ENCODE measurements at places on chromosomes 1 and 21.

DNA sequence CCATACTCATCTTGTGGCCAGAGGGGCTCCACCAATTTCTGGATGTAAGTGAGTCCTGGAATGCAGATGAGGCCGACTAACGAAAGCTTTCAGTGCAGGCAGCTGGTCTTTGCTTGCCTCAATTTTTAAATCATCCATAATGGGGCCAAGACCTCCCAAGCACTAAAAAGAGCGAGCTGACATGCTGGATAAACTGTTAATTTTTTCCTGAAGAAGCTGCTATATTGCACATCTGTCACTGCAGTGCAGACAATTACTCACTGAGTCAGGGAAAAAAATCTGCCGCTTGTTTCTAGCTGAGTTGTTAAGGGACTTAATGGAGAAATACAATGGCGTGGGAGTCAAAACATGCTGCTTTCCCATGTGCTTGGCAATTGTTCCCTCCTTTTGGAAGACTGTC lies 205.5 kb downstream of the GPATCH2 start:
- DNase-seq: no peak

GRCh38 chr1:60972841-60973364 lies 109.5 kb upstream of the NFIA start:
- DNase-seq: no peak

GRCh38 chr1:206419250-206419649 lies 51.0 kb upstream of the IKBKE start:
- DNase-seq: no peak

DNA sequence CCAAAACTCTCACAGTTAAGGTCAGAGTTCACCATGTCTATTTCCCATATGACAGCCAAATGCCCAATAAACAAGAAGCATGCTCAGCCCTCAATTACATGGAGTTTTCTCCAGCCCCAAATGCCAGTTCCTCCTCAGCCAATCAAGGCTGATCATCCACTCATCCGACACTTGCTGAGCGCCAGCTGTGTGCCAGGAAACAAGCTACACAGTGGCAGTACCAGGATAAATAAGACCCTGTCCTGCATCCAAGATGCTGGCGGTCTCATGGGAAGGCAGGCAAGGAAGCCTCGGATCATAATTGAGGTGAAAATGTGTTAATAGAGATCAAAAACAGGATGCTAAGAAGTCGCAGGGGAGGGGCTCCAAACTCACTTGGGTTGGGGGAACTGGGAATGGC lies 7.7 kb downstream of the ZBTB17 start:
- no peak for DNase-seq

DNA sequence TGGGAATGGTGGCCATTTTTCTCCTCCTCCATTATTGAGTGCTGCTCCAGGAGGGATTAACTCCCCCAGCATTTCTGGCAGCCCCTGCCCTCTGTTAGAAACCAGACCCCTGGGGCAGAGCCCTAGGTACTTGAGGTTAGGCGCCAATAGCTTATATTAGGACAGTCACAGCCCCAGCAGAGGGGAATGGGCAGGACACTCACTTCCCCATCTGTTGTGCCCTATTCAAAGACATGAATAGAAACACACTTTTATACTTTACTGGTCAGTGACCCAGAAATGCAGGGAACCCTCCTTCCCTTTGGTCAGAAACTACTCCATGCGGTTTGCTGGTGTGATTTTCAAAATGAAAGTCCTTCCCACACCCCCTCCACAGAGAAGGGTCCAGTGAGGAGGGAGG lies 267.7 kb downstream of the PTBP2 start:
- DNase-seq: no peak

DNA sequence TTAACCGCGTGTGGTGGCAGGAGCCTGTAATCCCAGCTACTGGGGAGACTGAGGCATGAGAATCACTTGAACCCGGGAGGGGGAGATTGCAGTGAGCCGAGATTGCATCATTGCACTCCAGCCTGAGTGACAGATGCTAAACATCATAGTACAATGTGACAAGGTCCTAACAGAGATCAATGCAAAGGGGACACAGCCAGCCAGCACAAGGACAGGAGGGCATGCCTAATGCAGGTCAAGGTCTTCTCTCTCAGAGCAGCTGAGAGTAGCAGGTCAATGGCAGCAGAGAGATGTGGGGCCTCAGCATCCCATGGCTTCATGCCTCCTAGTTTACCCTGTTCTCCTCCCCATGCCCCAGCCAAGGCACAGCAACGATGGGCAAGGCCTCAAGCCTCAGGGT lies 3.0 kb upstream of the SMIM11 start:
- DNase-seq: no peak

GRCh38 chr1:230049731-230050130 lies 17.3 kb upstream of the GALNT2 start:
- no peak for DNase-seq

DNA sequence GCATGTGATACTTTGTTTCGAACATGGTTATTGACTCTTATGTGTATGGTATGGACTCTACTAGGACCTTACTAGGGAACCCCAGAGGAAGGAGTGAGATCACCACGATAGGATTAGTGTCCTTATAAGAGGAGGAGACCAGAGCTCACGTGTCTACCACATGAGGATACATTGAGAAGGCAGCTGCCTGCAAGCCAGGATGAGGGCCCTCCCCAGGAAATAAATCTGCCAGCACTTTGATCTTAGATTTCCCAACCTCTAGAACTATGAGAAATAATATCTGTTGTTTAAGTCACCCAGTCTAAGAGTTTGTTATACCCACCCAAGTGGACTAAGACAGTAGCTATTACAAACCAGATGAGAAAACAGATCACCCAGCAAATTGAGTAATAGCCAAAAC lies 559.3 kb upstream of the USP24 start:
- DNase-seq: no peak

- no peak for DNase-seq
Observed at GRCh38 chr1:1431845-1432273, 3.6 kb upstream of the VWA1 start.

DNA sequence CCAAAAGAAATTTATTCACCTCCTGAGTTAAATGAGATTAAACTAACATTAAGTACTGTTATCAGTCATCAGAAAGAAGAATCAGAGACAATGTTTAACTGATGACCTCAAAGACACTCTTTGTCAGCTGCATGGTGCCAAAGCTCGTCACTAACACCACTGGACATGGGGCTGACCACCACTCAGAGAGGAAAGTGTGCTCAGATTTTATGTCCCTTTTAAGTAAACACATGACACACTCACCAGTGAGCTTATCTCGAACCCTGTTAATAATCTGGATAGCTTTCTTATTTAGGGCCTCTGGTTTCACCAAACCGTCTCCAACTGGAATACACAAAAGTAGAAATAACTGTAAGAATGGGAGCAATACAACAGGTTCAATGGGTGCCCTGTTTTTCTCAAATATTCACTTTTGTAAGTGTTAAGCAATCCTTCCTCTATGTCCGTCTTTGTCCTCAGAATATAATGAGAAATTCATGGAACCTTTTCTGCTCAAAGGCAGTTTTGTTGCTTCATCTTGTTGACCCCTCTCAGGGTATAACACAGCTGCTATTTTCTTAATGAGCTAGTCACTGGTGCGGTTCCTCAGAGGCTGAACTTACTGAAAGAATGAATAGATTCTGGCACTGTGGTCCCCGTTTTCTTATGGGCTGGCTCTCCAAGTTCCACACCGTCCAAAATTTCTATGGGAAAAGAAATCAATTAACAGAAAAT lies 9.5 kb upstream of the EXOSC10 start:
- DNase-seq: no peak

- DNase-seq: no peak
Observed at GRCh38 chr1:16249596-16250241, 12.7 kb upstream of the CPLANE2 start.
